ENCODE measurements at places on chromosomes 4 and X. TPM values are rescaled to one million over a fixed set of nuclear protein-coding genes. Genes with fewer than 3 reads are reported as not detected.

The F11 gene
- not detected for total RNA-seq

The AKAP4 gene
- total RNA-seq, result not detected

The SGMS2 gene
- total RNA-seq, result not detected

The MAGEA1 gene
- not detected for total RNA-seq

The CLNK gene
- total RNA-seq, result not detected

The UGT2A1 gene
- total RNA-seq, result not detected

The MUC7 gene
- total RNA-seq, result not detected

The MORC4 gene
- total RNA-seq, result 8.4 TPM

The FRG2 gene
- not detected for total RNA-seq

The SNCA gene
- total RNA-seq, result 15.9 TPM

The JCHAIN gene
- 0.78 TPM for total RNA-seq

The RBM46 gene
- not detected for total RNA-seq

The EDNRA gene
- total RNA-seq, result not detected

The CPE gene
- total RNA-seq, result not detected

The TMSB15C gene
- 4.1 TPM for total RNA-seq

The GABRG1 gene
- not detected for total RNA-seq

The FAM200B gene
- 21.7 TPM for total RNA-seq

The TMEM255A gene
- not detected for total RNA-seq

The TLR1 gene
- 46.3 TPM for total RNA-seq

The GPC3 gene
- 1.1 TPM for total RNA-seq

The SPANXN1 gene
- total RNA-seq, result not detected

The TEC gene
- 1.8 TPM for total RNA-seq

The SPATA4 gene
- not detected for total RNA-seq

The RTL3 gene
- total RNA-seq, result not detected

The CACNA1F gene
- 0.50 TPM for total RNA-seq

All from activated naive CD4-positive, alpha-beta T cell treated with anti-CD3 and anti-CD28 coated beads, Interleukin-2, amount 10 ng/mL, durations not matched to agents 5 hours and 36 hours (primary cell).